ENCODE measurements at places on chromosomes 11 and 22.

DNA sequence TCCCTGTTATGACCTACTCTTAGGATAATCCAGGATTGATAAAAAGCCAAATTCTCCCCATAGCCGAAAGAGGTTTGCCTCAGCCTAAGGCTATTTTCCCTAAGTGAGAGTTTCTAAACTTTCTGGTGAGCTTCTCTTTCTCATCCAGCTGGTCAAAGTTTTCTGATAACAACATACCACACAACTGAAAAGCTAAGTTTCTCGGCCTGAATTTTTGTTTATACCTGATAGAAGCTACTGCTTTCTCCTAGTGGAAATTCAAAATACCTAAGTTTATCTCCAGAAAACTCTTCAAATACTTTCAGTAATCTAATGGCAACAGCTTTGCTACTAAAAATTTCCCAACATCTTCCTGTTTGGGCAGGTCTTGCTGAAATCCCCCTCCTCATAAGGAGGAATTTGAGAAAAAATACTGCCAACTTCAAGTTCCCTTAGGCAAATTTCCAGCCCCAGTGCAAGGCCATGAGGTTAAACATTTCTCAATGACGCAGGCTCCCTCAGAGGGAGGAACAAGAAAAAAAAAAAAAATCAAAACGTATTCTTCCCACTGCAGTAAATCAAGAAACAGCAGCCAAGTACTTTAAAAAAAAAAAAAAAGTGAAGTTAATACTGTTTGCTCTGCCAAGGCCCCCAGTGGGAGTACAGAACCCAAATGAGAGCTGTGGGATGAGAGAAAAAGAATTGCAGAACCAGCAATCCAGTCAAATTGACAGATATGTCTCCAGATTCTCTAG lies 127.0 kb downstream of the MRTFA start:
- DNase-seq, result no peak

GRCh38 chr22:44618400-44618799 lies 83.6 kb upstream of the PRR5 start:
- DNase-seq, result no peak

DNA sequence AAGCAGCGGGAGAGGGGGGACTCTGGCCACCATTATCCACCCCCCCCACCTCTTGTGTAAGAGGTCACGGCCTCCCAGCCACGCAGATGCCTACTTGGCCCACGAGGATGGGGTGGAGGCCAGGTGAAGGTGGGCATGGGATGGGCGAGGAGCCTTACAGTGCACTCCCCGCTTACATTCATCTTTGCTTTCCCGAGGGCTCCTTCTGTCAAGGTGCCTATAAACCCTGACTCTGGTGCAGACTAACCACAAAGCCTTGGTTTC lies 13.1 kb downstream of the NPTXR start:
- no peak for DNase-seq

DNA sequence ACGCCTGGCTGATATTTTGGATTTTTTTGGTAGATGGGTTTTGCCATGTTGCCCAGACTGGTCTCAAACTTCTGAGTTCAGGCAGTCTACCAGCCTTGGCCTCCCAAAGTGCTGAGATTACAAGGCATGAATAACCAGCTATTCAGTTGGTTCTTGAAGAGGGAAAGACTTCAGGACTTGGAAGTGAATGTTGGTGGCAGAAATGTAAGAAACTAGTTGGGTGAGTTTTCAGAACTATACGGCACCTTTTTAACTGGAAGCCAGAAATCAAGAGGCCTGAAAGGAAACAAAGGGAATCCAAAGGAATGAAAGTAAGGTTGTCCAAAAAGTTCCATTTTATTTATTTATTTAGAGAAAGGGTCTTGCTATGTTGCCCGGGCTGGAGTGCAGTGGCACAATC lies 2.9 kb downstream of the POGLUT3 start:
- no peak for DNase-seq

GRCh38 chr11:12159351-12160099 lies 49.1 kb downstream of the MICAL2 start:
- no peak for DNase-seq

DNA sequence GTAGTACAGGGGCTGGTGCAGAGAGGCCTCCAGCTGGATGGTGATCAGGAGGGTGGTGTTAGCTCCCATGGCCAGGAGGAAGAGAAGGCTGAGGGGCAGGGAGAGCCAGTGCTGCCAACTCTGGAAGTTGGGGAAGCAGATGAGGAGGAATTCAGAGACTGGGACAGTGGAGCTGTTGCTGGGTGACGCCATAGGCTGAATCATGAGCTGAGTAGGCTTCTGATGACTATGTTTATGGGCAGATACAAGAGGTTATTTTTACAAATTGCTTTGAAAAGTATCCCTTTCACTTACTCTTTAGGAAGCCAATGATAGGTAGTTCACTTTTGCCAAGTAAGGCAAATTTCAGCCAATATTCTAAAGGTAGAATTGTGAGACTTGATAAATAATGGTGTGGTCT lies 3.1 kb downstream of the OR56A1 start:
- DNase-seq, result no peak

GRCh38 chr11:69656536-69657455 lies 15.8 kb downstream of the CCND1 start:
- DNase-seq, result no peak

Data from T-helper 22 cell (primary cell).